NCI-H1694 treated with DMSO at 0.1 percent for 48 hours (cell line): ENCODE measurements at places on chromosomes 11 and 22.

DNA sequence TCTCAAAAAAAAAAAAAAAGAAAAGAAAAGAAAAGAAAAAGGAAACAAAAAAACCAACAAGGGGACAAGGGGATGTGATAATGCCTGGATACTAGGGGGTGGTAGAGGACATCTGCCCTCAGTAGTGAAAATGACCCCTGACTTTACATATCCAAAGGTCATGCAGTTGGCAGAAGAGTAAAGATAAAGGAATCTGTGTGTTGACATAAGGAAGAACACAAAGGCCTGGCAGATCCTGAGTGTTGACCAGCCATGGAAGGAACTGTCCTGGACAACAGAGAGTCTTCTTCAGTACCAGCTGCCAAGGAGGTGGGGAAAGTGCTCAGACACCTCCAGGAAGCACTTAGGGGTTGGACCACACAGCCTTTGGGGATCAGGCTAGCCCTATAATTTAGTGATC lies 12.6 kb downstream of the SLC43A1 start:
- DNase-seq: no peak

DNA sequence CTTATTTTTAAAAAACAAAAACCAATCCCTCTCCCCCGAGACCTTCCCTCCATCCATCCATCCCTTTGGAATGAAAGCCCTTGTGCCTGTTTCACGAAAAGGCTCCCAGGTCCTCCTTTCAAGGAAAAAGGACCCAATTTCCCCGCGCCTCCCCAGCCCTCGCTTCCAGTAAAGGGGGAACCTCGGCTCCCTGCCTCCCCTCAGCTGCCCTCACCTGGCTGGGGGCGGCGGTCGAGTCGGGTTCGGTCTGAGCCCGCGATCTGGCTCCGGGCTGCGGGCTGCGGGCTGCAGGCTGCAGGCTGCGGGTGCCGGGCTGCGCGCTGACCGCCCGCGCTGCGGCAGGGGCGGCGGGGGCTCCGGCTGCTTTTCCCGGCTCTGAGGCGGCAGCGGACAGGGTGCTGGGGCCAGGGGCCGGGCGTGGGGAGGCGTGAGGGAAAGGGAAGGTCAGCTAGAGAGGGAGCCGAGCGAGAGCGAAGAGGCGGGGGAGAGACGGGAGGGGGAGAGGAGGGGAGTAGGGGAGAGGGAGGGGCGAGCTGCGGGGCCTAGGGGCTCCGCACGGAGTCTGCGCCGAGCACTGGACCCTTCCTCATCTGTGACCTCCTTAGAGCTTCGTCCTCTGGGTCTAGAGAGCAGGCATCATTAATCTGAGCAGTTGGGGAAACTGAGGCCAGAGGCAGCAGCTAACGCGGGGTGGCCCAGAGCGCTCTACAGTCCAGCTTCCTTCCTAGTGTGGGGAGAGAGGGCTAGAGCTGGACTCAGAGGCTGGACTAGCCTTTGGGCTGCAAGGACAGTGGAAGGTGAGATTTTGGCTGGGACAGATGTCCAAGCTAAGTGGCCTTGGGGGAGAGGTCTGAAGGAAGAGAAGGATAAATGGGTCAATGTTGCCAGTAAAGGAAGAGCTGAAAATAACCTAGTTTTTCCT lies at the start of gene C1QTNF4:
Gene C1QTNF4 (minus strand): TSS at position 478 of the 922 bp plus-strand sequence. CDS start 3,601 bp downstream, outside the sequence.
- DNase-seq: no peak

- no peak for DNase-seq
Observed at GRCh38 chr11:45298718-45299117, 12.6 kb upstream of the SYT13 start.

DNA sequence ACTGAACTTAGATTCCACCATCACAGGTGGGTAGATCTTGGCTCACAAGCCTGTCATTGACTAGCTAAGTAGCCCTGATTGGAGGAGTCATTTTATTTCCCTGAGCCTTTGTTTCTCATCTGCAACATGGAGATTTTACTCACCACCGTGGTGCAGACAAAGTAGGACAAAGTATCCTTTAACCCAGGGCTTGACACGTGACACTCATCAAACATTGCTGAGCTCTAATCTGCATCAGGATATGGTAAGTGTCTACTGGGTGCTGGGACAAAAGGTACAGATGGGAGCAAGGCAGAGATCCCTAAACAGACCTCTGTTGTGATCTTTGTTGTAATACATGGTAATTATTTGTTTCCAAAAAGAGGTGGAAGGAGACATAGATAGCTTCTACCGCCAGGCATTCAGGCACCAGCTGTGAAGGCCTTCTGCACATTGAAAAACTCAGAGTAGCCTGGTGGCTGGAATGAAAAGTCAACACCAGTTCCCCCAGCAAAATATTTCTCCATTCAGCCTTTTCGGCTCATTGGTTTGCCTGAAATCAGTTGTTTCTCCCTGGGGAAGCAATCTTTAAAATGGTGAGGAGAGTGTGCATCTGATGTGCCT lies 18.3 kb upstream of the MICAL2 start:
- peak; percentile 47 for DNase-seq

DNA sequence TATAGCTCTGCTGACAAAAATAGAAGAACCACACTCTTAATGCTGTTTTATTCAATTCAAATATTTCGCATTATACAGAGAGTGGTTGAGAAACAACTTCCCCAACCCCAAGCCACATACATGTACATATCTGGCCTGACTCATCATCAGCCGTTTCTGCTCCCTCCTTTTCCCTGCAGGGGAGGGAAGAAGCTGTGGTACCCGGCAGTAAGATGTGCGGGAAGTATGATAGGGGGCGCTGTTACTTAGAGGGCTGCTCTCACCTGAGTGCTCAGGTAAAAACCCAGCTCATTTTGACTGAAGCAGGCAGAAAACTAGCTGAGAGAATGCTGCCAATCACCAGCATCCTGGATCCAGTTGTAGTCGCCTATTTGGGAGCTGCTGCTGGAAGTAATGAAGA lies 85.5 kb downstream of the NELL1 start:
- DNase-seq: no peak

DNA sequence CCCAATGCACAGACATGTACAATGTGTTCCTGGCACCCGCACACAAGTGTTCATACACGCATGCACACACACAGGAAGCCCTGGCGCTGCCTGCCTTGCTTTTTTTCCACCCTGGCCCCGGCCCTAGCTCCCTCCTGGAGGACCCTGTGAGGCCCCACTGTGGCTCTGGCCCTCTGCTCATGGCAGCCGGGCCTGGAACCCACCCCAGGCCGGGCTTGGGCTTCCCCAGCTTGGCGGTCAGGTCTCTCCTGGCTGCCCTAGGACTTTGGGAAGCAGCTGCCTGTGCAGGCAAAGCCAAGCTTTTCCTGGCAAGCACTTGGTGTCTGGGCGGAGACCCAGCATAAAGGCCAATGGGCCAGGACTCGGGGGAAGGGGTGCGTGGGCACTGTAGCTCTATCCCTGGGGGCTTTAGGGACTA lies 30.5 kb downstream of the CD82 start:
- peak; percentile 45 for DNase-seq

- DNase-seq: no peak
Observed at GRCh38 chr22:44231233-44231632, 50.5 kb downstream of the PARVG start.

- DNase-seq: no peak
Observed at GRCh38 chr11:11976481-11977127, 31.8 kb downstream of the DKK3 start.

DNA sequence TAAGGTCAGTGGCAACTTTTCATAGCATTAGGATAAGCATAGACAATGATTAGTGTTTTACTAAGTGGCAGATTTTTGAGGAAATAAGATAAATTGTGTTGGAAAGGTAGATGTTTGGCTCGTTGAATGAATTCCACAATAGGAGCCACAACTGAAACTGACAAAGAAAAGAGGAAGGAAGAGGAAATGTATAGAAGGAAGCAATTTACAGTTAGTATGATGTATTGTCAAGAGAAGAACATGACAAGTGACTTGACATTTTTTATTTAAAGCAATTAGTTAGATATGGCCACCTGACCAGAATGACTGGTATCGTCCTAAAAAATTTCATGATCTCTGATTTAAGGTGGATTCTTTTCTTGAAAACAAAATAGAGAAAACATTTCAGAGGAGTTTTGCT lies 3.1 kb upstream of the RAG2 start:
- DNase-seq: no peak

GRCh38 chr22:37179622-37180420 lies 8.2 kb downstream of the C1QTNF6 start:
- DNase-seq: no peak

- no peak for DNase-seq
Observed at GRCh38 chr11:73939096-73939495, 11.7 kb upstream of the DNAJB13 start.

GRCh38 chr11:61187505-61188130 lies 15.7 kb upstream of the PGA3 start:
- peak; percentile 75 for DNase-seq

- DNase-seq: no peak
Observed at GRCh38 chr11:89182773-89183518, 5.3 kb downstream of the TYR start.

DNA sequence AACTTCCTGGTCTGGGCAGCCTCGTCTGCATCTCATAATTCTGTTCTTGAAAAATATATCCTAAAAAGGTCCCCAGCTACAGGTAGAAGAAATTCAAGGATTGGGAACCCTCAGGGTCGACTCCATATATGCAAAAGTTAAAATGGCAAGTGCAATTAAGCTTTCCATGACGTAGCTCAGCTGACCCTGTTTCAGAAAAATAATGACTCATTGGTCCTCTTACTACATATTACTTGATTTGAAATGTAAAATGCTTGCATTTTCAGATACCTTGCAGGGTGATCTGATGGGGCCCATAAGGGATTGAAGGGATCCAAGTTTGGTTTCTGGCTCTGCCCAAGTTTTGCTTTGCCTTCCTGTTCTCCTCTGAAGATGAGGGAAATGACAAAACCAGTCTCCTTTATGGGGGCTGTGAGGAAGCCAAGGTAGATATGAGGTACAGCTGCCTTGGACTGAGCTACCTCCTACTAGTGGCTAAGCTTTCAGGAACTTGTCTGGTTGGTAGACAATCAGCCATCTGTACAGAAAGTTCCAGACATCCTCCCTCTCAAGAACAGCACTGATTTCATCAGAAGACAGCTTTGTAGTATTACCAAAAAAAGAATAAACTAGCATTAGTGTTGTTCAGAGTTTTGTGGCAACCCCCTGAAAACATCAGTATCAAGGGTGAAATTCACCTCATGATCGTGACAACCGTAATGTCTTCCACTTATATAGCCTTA lies 177.3 kb downstream of the DBX1 start:
- DNase-seq: no peak

- DNase-seq: no peak
Observed at GRCh38 chr11:72918851-72919250, 104.6 kb downstream of the ATG16L2 start.

- no peak for DNase-seq
Observed at GRCh38 chr11:133794205-133794604, 51.1 kb downstream of the SPATA19 start.

GRCh38 chr11:75002516-75002915 lies 13.8 kb downstream of the NEU3 start:
- no peak for DNase-seq

DNA sequence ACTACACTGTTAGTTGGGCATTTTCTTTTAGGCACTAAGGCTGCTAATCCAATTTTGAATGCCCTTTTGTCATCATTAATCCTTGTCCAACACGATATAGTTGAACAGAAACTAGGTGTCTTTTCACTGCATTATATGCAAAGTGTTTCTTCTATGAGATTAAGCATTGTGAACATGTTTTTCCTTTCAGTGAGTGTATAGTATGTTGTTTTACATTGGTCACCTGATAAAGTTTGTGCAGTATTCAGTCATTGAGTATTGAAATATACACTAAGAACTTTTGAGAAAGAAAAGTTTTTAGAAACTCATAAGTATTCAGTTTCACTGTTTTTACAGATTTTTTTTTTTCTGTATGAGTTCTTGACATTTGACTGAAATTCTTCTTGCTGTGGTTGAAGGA lies 59.0 kb downstream of the ZC3H12C start:
- no peak for DNase-seq

GRCh38 chr11:72789493-72790131 lies 4.2 kb downstream of the STARD10 start:
- DNase-seq: no peak

DNA sequence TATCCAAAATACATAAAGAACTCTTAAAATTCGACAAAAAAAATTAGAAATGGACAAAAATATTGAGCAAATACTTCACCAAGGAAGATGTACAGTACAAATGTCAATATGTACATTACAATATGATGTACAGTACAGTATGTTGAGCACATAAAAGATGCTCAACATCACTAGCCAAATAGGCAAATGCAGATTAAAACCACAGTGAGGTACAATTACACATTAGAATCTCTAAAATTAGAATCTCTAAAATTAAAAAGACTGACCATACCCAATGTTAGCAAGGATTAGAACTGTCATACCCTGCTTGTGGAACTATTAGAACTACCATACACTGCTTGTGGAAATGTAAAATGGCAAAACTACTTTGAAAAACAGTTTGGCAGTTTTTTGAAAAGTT lies 78.7 kb upstream of the TSPAN18 start:
- DNase-seq: no peak

GRCh38 chr11:57798905-57799559 lies 37.4 kb downstream of the CTNND1 start:
- DNase-seq: no peak

- no peak for DNase-seq
Observed at GRCh38 chr22:33779243-33779642, 141.0 kb downstream of the LARGE1 start.

- no peak for DNase-seq
Observed at GRCh38 chr11:126123686-126124085, 61.0 kb upstream of the CDON start.

GRCh38 chr11:23006730-23007129 lies 146.5 kb upstream of the CCDC179 start:
- DNase-seq: no peak

GRCh38 chr11:121095561-121095960 lies 5.5 kb upstream of the TECTA start:
- no peak for DNase-seq

- no peak for DNase-seq
Observed at GRCh38 chr11:662689-663274, 25.7 kb downstream of the DRD4 start.

GRCh38 chr11:10418259-10418949 lies 36.7 kb upstream of the AMPD3 start:
- no peak for DNase-seq

DNA sequence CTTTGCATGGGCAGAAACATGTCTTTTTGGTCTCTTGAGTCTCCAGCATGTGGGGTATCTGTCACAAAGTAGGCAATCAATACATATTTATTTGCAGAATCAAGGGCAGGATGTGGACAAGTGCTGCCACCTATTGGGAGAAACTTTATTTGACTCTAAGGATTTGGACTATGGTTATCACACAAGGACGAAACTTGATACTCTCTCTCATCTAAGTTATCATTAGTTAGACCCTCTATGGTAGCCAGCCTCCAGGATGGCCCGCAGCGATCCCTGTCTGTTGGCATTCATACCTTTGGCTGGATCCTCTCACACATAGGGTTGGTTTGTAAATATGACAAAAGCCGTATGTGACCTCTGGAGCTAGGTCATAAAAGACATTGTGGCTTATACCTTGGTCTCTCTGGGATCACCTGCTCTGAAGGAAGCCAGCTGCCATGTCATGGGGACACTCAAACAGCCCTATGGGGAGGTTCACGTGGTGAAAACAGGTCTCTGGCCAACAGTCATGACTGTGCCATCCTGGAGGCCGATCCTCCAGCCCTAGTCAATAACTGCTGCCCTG lies 1.1 kb upstream of the FBXO7 start:
- DNase-seq: peak; percentile 49
